ENCODE measurements at places on chromosomes 11 and 22. TPM values are rescaled to one million over a fixed set of nuclear protein-coding genes. Genes with fewer than 3 reads are reported as not detected.

Gene MS4A10
- total RNA-seq, result not detected

Gene CHCHD10
- total RNA-seq, result 0.46 TPM

Gene TRIM49
- not detected for total RNA-seq

Gene PDE3B
- total RNA-seq, result 0.06 TPM

Gene RASL10A
- total RNA-seq, result not detected

Gene CCDC87
- 0.34 TPM for total RNA-seq

All from LHCN-M2 (cell line).